ENCODE measurements at places on chromosomes 5 and 9.
A peak's percentile ranks its signal among the peaks of the same experiment; 100 is the strongest.

- no peak for DNase-seq
Observed at GRCh38 chr9:23743036-23743435, 83.0 kb downstream of the ELAVL2 start.

DNA sequence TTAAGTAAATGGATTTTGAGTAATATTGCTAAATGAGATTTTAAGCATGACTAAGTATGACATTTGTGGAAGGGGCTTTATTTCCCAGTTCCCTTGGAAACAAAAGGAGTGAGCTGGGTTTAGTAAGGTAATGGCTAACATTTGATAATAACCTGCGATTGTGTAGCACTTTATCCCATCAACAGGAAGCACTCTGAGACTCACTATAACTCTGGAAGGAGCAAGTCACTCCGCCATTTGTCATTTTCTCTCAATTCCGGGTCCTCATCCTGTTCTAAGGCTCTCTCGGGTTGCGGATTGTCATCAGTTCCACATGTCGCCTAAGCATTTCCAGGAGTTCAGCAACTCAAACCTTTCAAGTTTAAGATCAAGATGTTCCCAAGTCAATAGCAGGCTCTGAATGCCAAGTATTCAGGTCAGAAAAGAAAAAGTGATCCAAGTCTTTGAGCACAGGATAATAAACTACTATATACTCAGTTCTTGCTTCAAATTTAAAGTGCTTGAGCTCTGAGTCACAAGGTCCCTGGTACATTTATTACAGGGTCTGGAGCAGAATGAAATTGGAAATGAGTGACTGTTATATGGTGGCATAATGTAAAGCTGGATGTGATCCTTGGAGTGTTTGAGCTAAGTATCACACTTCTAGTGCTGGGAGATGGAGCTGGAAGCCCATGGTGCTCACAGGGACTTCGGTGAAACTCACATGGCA, 39.3 kb downstream of the CAPSL start:
- DNase-seq, result no peak

GRCh38 chr5:65363499-65363898, 118.2 kb downstream of the ADAMTS6 start:
- no peak for DNase-seq

- no peak for DNase-seq
Observed at GRCh38 chr9:22208846-22209585, 199.9 kb upstream of the CDKN2B start.

DNA sequence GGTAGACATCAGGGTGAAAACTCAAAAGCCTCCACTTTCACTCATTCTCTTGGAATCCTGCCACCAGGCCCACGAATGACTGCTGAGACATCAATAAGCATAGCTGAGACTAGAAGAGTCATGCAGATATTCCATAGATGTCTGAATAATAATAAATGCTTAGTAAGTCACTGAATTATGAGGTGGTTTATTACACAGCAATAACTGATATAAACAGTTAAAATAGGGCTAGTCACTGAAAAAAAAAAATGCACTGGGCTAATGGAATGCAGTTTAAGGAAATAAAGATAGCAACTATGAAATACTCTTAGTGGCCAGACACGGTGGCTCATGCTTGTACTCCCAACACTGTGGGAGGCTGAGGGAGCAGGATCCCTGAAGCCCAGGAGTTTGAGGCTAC, 262.8 kb upstream of the CDH6 start:
- no peak for DNase-seq

GRCh38 chr9:36995927-36996705, 38.0 kb downstream of the PAX5 start:
- no peak for DNase-seq

GRCh38 chr5:118989816-118990215, 1.5 kb upstream of the DTWD2 start:
- DNase-seq, result no peak

DNA sequence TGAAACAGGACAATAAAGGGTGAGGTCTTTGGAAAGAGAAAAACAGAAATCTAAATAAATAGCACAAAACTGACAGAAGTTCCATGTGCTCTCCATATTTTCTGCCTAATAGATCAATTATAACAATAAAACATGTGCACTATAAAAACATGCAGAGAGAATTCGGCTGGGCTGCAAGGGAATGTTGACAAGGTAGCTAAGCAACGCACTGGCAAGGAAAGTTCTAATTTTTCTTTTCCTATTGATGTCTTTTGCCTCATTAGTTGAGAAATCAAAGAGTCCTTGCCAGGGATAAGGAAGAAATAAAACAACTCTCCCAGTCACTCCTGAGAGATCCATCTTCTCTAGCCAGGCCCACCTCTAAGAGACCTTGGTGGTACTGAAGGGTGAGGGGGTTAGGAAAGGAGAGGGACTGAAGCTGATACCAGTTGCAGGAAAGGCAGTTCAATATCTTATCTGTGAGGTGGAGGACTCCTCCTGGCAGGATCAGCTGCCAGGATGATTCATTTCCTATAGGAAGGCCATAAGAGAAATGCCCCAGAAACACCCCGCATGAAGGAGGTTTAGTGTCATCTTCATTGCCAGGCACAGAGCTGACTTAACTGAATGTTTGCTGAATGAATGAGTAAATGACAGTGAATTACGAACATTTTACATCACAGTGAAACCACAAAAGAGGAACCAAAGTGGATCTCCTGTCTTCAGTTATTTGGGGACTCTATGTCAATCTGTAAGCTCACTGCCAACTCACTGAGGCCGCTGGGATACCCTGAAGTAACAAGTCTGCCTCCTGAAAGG, 63.7 kb upstream of the IFNK start:
- DNase-seq, result no peak

DNA sequence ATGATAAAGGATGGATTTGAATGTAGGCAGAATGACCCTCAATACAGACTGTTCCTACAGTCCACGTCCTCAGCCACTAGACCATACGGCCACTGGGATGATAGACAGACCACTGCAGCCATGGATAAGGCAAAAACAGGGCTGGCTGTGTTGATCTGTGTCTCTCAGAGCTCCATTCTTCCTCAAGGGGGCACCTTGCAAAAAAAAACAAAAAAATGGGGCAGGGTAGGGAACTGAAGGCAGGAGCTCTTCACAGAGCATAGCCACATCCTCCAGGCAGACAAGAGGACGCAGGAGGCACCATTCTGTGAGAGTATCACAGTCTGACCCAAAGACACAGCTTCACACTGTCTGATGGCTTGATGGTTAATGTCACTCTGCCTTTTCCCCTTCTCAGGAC, 61.2 kb upstream of the GABRP start:
- no peak for DNase-seq

DNA sequence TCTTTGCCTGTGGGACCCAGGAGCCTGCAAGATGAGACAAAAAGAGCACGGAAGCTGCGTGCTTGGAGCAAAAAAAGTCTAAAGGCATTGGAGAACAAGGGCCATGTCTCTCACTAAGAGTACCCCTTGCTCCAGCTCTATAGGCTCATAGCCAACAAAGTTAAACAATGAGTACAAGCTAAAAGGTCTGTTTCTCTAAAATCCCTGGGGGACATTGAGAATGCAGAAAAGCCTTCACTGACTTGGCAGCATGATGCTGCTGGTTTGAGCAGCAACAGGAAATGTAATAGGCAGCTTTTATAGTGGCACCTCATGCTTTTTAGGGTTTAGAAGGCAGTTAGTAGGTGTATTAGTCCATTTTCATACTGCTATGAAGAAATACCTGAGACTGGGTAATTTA, 287.5 kb downstream of the SMARCA2 start:
- no peak for DNase-seq

GRCh38 chr9:20178197-20178596, 389.4 kb upstream of the SLC24A2 start:
- DNase-seq, result no peak

GRCh38 chr9:95189251-95190098, 128.0 kb downstream of the FANCC start:
- DNase-seq, result no peak

GRCh38 chr9:99008203-99008602, 64.5 kb downstream of the COL15A1 start:
- no peak for DNase-seq

DNA sequence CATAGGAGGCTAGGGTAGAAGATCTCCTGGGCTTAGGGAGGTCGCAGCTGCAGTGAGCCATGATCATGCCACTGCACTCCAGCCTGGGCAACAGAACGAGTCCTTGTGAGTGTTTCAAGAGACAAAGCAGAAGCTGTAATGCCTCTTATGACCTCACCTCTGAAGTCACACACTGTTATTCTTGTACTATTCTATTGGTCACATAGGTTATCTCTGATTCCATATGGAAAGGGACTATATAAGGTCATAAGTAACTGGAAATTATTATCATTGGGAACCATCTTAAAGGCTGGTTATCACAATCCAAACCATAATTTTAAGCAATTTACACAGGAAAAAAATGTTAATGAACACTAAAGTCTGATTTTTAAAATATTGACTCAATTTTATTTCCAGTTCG, 17.9 kb upstream of the AFF4 start:
- no peak for DNase-seq

GRCh38 chr5:64026493-64026892, 64.2 kb upstream of the HTR1A start:
- no peak for DNase-seq

- no peak for DNase-seq
Observed at GRCh38 chr9:15304632-15305031, 2.4 kb downstream of the TTC39B start.

- DNase-seq, result no peak
Observed at GRCh38 chr5:27701931-27702903, 663.8 kb upstream of the CDH9 start.

- DNase-seq, result no peak
Observed at GRCh38 chr5:140073296-140073695, 30.2 kb upstream of the NRG2 start.

DNA sequence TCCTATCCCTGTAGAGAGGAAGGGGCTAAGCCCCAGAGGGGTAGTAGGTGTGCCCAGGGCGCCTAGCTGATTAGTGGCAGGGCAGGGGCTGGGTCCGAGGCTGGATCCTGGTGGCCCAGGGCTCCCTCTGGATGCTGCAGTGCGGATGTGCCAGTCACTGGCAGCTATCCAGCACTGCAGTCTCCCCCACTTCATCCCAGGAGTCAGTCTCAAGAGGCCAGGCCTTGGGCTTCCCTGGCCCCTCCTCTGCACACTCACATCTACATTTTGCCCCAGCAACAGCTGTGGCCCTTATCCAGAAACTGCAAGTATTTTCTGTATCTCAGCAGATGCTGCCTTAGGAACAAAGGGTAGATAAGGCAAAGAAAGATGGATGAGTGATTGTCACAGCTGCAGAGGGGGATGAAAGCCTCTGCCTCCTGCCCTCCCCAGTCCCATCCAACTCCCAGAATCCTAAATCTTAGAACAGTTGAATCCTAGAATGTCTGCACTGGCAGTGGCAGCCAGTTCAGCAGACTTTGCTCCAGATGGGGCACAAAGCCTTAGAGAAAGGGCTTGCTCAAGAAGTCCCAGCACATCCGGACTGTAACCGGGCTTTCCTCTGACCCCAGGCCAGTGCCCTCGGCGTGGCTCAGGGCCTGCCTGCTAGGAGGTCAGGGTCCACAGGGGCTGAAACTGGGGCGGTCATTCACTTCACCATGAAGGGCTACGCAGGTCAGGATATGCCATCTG, 1.6 kb downstream of the ANXA6 start:
- no peak for DNase-seq

- DNase-seq, result no peak
Observed at GRCh38 chr9:4009006-4009511, 290.8 kb downstream of the GLIS3 start.

GRCh38 chr9:85408494-85408893, 333.3 kb downstream of the AGTPBP1 start:
- DNase-seq, result no peak

- no peak for DNase-seq
Observed at GRCh38 chr5:66704790-66705425, 108.7 kb downstream of the MAST4 start.

- no peak for DNase-seq
Observed at GRCh38 chr5:157177953-157178352, 2.7 kb upstream of the ITK start.

DNA sequence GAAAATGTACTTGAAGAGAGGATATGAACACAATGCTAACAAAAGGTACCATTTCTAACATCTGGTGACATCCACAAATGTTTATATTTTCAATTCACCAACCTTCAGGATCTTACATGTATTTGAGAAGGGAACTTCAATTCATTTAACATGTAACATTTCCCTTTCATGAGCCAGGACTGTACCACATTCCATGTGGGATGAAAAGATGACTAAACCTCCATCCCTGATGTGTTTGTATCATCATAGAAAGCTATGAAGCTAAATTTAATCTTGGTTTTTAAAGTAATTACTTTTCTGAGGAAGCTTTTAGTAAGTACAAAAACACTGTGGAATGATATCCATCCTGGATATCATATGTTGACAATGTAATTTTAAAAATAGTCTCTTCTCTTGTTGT, 78.2 kb upstream of the GNA14 start:
- no peak for DNase-seq

DNA sequence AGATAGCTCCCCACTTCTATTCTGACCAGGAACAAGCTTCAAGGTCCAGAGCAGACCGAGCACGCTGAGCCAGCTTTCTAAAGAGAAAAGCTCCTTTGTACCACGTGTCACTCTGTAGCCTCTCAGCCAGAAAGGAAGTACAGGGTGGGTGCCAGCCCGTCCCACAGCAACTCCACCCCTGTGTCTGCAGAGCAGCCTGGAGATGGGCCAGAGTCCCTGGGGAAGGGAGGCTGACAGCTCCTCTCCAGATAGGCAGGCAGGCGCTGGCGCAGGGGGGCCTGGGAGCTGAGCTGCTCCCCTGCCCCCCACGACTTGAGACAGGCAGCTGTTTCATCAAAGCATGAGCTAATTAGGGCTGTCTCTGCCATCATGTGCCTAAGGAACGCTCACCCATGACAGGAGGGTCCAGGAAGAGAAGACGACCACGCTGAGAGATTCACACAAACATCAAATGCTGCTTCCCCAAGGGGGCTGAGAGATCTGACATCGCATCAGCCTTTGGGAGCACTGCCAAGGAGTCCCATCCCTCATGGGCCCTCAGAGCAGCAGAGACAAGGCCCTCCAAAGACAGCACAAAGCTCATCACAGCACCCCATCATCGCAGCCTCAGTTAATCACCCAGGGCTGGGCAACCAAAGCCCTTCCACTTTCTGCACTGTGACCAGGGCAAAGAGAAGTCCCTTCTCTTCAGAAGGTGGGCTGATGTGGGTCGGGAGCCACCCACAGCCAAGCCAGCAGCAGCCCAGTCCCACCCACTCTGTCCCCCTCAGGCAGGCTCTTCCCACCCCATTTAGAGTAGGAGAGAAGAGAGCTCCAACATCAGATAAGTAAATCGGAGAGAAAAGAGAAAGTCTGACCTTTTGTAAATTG, 78.5 kb upstream of the LRRTM2 start:
- DNase-seq, result peak; percentile 86

DNA sequence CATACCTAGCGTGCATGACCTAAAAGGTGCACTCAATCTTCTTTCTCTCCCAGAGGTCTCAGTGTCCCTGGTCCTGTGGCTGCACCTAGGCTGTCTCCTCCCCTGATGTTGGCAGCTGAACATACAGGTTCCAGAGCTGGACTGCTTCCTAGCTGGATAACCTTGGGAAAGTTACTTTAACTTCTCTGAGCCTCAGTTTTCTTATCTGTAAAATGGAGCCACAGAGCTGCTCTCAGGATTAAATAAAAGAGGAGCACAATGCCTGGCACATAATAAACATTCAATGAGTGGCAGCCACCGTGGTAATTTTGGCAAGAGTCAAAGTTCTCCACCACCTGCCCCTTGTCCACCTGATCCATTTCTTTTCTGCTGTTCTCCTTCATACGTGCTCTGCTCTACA, 14.0 kb downstream of the MORN5 start:
- DNase-seq, result no peak

GRCh38 chr9:101495810-101496209, 37.8 kb upstream of the RNF20 start:
- DNase-seq, result no peak

GRCh38 chr5:127425868-127426267, 91.6 kb upstream of the PRRC1 start:
- DNase-seq, result no peak

Measured in lower lobe of right lung (tissue), 2 donors.